SK-N-MC (cell line): ENCODE measurements at places on chromosomes 4 and X.

- no peak for DNase-seq
Measured at GRCh38 chrX:131366407-131366806, 77.3 kb upstream of the IGSF1 start.

GRCh38 chr4:76363556-76364290 lies 57.2 kb downstream of the STBD1 start:
- no peak for DNase-seq

- DNase-seq: no peak
Measured at GRCh38 chr4:47368211-47368610, 95.3 kb downstream of the COMMD8 start.

DNA sequence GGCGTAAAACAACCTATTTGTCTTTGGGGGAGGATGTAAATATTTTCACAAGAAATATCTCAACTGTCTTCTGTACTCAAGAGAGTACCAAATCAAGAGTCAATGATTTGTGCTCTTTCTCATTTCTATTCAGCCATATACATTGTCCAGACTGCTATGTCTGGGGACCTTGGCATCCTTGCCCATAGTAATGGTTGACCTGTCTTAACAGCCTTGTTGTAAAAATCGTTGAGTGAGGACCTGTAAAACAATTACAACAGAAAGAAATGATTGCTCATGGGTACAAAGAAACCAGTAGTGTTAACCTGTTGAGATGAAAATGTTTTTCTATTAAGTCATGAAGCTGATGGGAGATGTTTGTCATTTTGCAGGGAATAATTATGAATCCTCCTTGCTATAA lies 56.6 kb downstream of the LNX1 start:
- DNase-seq: no peak

GRCh38 chr4:52574036-52574435 lies 85.1 kb downstream of the USP46 start:
- no peak for DNase-seq

DNA sequence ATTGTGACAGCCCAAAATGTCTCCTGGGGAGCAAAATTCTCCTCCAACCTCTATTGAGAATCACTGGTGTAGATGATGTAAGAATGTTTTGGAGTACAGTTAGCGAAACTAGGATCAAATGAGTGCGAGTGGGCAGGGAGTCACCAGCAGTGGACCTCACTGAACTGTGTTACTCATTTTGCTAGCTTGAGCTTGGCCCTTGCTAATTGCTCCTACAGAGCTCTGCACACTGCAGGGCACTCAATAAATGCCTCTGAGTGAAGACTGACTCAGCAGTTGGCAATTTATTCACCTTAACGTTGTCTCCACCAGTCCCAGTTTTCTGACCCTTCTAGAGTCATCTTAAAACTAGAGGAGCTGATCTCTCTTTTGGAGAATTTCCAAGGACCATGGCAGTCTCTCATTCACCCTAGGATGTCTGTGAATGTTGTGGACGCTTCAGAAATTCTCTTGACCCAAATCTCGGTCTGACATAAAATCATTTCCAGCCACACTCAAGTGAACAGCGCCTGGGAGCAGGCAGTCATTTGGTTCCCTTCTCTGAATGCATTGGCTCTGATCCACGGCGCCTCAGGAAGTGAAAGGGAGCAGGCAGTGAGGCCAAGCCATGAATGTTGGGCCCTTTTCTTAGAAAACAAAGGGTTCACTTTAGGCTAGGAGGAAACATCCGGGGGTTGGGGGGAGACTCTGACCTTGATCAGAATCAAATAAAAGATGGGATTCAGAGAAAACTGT lies 148.1 kb downstream of the NWD2 start:
- no peak for DNase-seq

- no peak for DNase-seq
Measured at GRCh38 chr4:16636912-16637630, 261.4 kb downstream of the LDB2 start.
